ENCODE measurements at places on chromosomes 2 and 18.

GRCh38 chr2:200044453-200044852 is 89.1 kb downstream of the MAIP1 start:
- DNase-seq = no peak

GRCh38 chr2:73776381-73776780 is 3.5 kb downstream of the DUSP11 start:
- no peak for DNase-seq

- no peak for DNase-seq
Measured at GRCh38 chr2:111208639-111209038, 87.9 kb downstream of the BCL2L11 start.

DNA sequence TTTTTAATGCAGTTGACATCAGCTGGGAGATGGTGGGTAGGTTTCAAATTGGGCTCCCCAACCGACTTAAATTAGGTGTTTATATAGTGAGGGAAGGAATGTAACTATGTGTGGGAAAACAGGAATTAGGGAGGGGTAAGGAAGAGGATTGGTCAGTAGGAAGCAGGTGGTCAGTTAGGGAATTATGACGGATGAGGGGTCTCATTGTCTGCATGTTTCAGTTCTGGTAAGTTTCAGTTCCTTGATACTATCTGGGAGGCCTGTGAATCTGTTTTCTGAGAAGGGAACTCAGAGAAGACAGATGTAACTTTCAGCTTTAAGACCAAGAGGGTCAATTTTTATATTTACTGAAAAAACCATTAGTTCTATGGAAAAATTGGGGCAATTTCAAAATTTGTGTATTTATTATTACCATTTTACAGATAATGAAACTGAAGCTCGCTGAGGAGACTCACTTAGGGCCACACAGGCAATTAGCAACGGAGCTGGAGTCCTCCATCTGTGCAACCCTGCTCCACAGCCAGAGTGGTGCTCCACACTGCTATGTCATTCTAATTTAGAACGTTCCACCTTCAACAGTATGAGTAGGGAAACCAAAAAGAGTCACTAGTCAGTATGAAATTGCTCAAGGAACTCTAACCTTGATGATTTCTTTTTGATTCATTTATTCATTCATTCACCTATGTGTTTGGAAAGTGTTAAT is 36.0 kb upstream of the CCDC195 start:
- DNase-seq = no peak

DNA sequence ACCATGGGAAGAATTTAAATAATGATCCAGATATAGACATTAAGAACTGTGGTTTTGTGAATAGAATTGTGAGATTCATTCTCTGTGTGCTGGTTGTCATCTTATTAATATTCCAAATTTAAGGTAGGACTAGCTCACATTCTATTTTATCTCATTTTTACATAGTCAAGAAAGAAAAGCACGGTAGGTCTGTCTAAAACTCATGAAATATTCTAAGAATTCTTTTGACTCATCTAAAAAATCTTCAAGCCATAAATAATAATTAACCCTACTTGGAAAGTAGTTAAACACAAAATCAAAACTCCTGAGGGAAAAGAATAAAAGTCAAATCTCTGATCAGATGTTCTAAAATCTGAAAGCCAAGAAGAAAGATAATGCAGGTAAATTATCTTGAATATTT is 388.8 kb upstream of the CHAC2 start:
- DNase-seq = no peak

GRCh38 chr2:38615237-38615636 is 12.5 kb upstream of the HNRNPLL start:
- no peak for DNase-seq
